RWPE1 (cell line): ENCODE measurements at places on chromosomes 7 and 10.
A peak's percentile ranks its signal among the peaks of the same experiment; 100 is the strongest.

GRCh38 chr7:134174795-134175261 is 47.7 kb downstream of the LRGUK start:
- DNase-seq = peak; percentile 73

GRCh38 chr7:129367700-129368388 is 66.4 kb upstream of the STRIP2 start:
- DNase-seq = peak; percentile 59

GRCh38 chr7:139630643-139631519 is 107.4 kb downstream of the CLEC2L start:
- no peak for DNase-seq

- no peak for DNase-seq
Observed at GRCh38 chr7:38842746-38843145, 66.2 kb downstream of the VPS41 start.

DNA sequence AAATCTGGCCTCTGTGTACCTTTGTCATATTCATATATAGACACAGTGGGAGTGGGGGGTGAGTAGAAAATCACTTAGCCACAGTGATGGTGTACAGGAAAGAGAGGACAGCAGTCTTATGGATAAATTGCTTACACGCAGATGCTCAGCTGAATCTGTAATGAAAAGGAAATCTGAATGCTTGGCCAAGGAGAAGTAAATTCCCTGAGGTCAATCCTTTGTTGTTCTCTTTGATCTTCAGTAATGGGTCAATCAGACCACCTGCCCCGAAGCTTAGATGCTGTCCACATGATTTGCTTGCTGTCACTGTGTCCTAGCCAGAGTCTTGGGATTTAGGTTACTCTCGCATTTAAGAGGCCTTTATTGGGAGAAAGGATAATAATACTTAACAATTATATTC is 18.4 kb upstream of the EPHB6 start:
- no peak for DNase-seq
